ENCODE measurements at places on chromosomes 7 and 10.

- DNase-seq: no peak
Observed at GRCh38 chr7:47600199-47601118, 18.5 kb upstream of the TNS3 start.

DNA sequence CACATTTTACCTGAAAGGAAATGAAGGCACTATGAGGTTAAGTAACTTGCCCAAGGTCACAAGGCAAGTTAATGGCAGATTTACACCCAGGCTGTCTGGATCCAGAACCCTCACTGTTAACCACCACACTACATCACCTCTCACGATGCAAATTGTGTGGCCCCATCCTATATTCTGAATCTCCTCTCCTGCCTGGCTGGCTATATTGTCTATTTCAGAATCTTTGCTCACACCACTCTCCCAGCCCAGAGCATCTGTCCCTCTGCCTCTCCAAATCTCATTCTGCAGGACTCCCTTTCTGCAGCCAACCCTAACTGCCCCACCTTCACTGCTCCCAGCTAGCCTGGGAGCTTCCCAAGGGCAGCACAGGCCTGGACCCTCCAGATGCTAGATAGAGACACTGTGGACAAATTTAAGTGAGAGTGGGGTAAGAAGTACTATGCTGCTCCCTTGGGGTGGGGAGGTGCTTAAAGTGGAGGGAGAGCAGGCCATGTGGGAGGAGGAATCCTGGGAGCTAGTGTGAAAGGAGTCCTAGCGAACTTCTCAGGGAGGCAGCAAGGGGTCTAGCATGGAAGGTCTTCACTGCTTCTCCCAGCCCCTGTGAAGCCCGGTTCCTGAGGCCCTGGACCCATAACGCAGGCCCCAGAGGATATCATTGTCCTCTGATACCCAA lies 786 bp downstream of the CUEDC2 start:
- DNase-seq: no peak

DNA sequence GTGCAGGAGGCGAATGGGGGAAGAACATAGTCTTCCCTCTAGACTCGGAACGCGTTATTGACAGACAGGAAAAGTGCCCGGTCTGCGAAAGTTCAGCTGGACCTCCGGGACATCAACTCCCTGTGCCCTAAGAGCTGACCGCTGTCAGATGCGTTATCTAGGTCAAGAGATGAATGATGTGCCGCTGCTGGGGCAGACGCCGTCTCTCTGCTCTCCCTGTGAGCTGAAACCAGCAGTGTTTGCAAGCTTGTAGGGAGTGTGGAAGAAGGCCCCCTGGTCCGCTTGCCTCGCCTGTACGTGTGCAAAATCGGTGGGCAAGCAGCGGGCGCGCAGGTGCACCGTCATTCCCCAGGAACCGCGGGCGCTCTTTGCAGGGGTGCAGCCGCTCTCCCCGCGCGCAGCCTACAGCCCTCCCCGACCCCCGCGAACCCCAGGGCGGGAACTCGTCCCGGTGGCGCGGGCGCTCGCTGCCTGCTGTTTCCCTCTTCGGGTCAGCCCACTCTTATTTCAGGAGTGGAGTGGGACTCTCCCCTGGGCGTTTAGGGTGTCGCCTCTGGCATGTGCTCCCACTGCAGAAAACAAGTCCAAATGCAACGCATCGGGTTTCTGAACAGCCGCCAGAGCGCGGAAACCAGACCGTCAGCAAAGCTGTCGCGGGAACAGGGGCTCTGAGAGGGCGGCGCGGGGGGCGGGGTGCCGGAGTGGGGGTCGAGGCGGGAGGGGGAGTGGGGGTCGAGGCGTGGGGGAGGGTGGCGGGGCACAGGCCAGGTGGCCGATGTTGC lies 1.8 kb upstream of the PFKFB3 start:
- DNase-seq: peak; percentile 35

DNA sequence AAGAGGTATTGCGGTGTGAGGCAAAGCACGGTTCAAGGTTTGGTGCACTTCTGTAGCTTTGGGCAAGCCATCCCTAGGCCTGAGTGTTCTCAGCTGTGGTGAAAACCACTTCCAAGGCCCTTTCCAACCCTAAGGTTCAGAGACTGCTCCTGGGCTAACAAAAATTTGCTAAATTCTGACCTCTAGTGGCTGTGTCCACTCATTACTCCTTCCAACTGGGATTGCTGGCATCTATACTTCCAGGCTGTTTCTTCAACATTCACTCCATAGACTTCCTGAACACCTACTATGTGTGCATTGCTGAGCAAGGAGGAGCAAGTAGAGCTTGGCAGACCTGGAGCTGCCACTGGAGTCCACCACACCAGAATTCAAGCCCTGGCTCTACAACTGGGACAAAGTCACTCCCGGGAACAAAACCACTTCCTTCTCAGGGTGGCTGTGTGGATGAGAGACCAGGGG lies 29.3 kb upstream of the SH3PXD2A start:
- peak; percentile 57 for DNase-seq

DNA sequence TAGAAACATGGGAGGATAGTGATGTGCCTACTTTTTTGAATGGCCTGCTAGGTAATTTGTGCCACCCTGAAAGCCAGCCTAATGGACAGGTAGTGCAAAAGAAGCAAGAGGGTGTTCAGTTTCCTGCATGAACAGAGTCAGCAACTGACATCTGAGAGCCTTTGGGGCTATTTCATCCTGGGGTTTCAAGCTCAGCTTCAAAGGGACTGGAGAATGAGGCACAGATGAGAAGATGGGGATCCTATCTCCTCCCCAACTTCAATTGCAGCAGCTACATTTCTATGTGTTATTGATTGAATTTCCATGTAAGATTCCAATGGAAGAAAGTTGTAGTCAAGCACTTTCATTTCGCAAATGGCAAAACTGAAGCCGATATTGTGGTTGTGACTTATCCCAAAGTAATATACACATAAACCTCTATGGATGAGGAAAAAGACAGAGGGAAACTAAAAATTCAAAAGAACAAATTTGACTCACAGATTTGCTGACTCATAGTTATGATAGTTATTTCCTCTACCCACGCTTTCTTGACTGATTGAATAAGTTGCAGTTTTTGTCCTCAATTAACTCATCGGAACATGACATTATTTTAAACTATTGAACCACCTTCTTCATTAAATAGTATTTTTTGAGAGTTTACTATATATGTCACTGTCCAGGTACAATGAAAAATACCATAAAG lies 42.6 kb upstream of the NRP1 start:
- DNase-seq: peak; percentile 16

DNA sequence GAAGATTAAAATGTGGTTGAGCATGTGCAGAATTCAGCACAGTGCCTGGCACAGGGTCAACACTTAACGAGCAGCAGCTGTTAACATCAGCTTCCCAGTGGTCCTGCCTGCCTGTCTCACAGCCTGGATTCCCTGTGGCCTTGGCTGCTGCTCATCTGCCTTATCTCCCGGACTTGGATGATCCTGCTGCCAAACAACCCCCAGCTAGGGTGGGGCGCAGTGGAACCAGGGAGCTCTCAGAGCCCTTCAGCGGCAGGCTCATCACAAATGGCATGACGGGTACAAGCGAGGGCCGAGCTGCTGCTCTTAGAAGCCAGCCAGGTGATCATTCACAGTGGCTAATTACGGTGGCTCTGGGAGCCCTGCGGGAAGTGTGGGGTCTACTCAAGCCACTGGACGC lies 13.0 kb upstream of the SMARCD3 start:
- DNase-seq: no peak

GRCh38 chr10:102779680-102780526 lies 36.2 kb downstream of the WBP1L start:
- no peak for DNase-seq

DNA sequence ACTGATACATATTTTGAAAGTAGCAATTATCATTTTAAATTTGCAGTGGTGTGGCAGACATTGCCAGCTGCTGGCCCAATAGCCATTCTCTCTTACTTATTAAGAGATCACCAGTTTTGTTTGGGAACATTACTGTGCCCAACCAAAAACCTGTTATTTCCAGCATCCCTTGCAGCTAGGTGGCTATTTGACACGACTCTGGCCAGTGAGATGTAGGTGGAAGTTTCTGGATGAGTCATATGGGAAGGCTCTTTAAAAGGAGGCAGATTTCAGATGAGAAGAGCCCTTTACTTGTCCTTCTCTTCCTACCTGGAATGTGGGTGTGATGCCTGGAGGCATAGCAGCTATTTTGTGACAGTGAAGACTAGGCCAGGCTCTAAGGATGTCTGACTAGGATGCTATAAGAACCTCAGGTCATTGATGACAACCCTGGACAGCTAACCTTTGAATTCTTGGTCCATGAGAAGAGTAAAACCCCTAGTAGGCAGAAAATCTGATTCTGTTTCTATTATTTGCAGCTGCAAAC lies 77.9 kb downstream of the CARD11 start:
- DNase-seq: no peak

DNA sequence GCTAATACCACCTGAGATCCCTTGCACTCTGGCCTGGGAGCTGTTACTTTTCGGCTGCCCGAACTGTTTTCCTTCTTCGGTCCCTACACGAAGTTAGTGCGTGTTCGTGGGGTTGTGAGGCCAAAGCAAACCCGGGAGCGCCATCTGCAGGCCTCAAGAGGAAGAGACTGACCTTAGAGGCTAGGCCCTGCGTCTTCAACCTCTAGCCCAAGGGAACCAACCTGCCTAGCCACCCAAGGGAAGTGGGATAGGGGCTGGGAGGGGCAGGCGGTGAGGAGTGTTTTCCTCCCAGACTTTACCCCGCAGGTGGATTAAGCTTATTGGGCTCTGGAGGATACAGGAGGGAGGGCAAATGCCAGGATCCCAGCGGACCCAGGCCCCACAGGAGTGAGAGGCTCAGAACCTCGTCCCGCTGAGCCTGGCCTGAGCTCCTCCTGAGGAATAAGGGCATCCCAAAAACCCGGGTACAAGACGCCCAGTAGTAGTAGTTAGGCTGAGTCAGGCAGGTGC lies 1.7 kb upstream of the PAX2 start:
- peak; percentile 62 for DNase-seq

DNA sequence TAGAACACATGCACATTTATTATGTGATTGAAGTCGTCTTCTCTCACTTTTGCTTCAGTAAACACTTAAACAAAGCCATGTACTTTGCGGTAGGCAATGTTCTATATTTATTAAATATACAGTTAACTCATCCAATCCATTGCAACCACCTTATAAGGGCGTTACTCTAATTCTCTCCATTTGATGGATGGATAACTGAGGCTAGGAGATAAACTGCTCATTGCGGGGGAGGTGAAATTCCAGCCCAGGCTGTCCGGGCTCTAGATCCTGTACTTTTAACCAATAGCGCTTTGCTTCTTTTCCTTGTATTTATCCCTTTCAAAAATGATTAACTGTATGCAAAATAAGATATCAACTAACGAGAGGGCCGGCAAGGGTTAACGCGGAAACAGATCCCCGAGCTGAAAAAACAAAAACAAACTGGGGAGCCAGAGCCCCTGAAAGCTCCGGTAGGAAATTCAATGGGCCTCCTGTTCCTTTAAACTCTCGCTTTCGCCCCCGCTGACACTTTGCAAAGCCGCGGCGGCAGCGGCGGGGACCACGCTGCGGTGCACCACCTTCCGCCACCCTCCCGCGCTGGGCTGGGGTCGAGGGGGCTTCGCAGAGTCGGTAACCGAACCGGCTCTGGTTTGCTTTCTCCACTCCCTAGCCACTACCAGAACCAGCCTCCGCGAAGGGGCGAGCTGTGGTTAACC lies 1.0 kb upstream of the PLXDC2 start:
- no peak for DNase-seq

- DNase-seq: no peak
Observed at GRCh38 chr7:100413889-100414288, 14.6 kb downstream of the ZCWPW1 start.

DNA sequence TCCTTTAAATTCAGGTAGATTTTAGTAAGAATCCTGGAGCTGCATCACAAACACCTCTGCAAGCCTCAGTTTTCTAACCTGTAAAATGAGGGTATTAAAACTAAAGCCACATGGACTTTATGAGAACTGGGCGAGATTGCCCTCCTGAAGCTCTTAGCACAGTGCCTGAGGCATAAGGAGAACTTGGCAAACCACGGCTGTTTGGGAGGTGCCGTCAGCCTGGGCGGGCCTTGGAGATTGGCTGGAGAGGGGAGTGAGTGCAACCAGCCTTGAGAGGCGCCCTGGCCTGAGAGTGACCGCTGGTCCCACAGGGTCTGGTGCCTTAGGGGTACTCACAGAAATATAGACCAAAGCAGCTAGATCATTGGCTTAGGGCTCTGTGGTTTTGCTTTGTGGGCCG lies 5.4 kb upstream of the TNS3 start:
- DNase-seq: no peak

- no peak for DNase-seq
Observed at GRCh38 chr7:75599244-75599781, 107.2 kb downstream of the SPDYE5 start.

DNA sequence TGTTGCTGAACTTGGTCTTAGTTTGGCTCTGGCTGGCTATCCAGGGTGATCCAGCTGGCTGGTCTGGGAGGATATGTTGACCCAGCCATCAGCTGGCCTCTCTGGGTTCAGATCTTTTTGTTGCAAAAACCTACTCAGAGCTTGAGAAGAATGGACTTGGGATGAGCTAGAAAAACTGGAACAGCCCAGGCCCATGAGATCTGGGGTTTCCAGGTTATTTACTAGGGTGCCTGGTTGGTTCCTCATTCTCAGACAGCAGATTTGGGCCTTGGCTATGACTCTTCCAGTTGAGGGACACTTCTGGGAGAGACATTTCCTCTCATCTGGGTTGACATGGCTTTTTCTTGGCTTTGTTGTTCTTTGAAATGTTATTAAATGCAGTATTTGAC lies 116.6 kb downstream of the ADCY1 start:
- no peak for DNase-seq

DNA sequence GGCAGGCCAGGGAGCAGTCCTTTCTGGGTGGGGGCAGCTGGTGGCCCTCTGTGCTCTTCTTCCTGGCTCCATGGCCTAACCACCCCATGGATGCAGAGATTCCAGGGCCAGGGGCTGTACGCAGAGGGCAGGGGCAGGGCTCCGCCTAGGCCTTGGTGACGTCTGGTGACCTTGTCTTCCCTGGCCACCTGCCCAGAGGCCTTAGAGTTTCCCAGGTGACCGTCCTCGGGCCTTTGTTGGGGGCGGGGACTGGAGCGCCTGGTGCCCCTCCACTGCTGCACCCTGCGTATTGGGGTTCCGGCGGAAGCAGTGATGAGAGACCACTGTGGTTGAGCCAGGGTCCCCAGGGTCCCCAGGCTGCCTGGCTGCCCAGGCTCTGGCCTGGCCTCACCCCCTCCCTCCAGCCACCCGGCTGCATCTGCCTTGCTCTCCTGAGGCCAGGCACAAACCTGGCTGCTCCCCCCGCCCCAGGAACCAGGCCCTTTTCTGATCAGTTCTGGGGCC lies 10.3 kb downstream of the PWWP2B start:
- DNase-seq: no peak
